ENCODE measurements at places on chromosomes 12 and 14. TPM values are rescaled to one million over a fixed set of nuclear protein-coding genes. Genes with fewer than 3 reads are reported as not detected.

DNA sequence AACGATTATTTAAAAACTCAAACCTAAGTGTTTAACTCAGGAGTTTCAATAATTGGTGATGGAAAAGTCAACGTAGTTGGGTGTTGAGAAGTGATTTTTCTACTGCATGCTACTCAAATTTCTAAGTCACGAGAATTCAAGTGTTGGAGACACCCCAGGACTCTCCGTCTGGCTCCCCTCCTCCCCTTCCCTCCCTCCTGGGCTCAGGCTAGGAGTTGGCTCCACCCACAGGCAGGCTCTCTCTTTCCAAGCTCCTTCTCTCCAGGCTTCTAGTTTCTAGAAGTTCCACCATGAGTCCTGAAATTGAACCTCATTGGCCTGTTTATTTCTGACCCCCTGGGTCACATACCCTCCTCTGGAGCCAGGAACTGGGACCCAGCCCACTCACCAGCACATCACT, 73.0 kb downstream of the TMEM132D start:
- peaks cover 6% of the 10 kb centered on the region for H3K4me1 ChIP-seq
- DNase-seq = no peak
- H3K4me3 ChIP-seq = no peak overlapping the region
- no peaks in the 10 kb centered on the region for H3K36me3 ChIP-seq

- DNase-seq = no peak
- no peaks in the 10 kb centered on the region for H3K4me1 ChIP-seq
- no peaks in the 10 kb centered on the region for H3K27me3 ChIP-seq
- no peak overlapping the region for H3K27ac ChIP-seq
Observed at GRCh38 chr12:22740656-22741355, 115.8 kb downstream of the ETNK1 start.

- DNase-seq = no peak
- no peak overlapping the region for H3K4me3 ChIP-seq
- no peak overlapping the region for H3K27ac ChIP-seq
- H3K4me1 ChIP-seq = no peaks in the 10 kb centered on the region
Observed at GRCh38 chr14:52780893-52781292, 10.5 kb downstream of the GNPNAT1 start.

DNA sequence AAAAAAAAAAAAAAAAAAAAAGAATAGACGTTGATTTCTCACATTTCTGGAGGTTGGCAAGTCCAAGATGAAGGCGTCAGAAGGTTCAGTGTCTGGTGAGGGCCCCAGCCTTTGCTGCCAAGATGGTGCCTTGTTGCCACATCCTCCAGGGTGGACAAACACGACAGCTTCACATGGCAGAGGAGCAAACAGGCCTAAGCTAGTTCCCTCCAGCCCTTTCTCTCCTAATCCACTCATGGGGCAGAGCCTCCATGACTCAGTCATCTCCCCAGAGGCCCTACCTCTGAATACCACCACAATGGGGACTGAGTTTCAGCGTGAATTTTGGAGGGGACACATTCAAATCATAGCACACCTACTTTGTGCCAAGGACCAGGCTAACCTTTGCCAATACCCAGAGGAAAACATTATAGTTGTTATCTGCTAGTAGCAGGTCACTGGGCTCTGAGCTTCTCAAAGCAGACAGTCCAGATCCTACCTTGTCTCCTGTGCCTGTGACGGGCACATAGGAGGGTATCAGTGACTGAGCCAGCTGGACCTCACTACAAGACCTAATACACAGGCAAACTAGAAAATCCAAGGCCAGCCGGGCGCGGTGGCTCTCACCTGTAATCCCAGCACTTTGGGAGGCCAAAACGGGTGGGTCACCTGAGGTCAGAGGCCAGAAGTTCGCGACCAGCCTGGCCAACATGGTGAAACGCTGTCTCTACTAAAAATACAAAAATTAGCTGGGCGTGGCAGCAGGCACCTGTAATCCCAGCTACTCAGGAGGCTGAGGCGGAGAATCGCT, 10.5 kb upstream of the BCL11B start:
- H3K27me3 ChIP-seq = peaks cover 48% of the 10 kb centered on the region
- H3K4me3 ChIP-seq = no peak overlapping the region
- H3K36me3 ChIP-seq = no peaks in the 10 kb centered on the region
- no peak for DNase-seq
- H3K4me1 ChIP-seq = peaks cover 3% of the 10 kb centered on the region

GRCh38 chr12:32179011-32179395, 72.4 kb downstream of the BICD1 start:
- no peak overlapping the region for H3K4me3 ChIP-seq
- no peak for DNase-seq
- H3K4me1 ChIP-seq = peaks cover 8% of the 10 kb centered on the region
- no peaks in the 10 kb centered on the region for H3K27me3 ChIP-seq

DNA sequence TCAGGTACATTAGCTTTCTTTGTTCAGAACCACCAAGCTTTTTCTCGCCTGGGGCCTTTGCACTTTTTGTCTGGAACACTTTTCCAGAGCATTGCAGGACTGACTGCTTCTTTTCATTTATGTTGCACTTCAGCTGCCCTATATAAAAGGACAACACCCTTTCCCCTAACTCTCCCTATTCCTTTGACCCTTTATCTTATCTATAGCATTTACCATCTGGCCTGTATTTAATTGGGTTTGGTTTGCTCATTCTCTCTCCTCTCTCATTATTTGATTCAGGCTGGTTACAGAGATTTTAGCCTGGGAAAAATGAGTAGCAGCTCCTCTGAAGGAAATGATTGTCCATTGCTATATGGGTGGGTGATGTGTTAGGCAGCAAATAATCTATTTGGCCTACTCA, 165.4 kb downstream of the KICS2 start:
- peaks cover 10% of the 10 kb centered on the region for H3K36me3 ChIP-seq
- no peak overlapping the region for H3K4me3 ChIP-seq
- H3K27me3 ChIP-seq = no peaks in the 10 kb centered on the region
- H3K27ac ChIP-seq = no peak overlapping the region
- no peak for DNase-seq
- peaks cover 24% of the 10 kb centered on the region for H3K4me1 ChIP-seq

DNA sequence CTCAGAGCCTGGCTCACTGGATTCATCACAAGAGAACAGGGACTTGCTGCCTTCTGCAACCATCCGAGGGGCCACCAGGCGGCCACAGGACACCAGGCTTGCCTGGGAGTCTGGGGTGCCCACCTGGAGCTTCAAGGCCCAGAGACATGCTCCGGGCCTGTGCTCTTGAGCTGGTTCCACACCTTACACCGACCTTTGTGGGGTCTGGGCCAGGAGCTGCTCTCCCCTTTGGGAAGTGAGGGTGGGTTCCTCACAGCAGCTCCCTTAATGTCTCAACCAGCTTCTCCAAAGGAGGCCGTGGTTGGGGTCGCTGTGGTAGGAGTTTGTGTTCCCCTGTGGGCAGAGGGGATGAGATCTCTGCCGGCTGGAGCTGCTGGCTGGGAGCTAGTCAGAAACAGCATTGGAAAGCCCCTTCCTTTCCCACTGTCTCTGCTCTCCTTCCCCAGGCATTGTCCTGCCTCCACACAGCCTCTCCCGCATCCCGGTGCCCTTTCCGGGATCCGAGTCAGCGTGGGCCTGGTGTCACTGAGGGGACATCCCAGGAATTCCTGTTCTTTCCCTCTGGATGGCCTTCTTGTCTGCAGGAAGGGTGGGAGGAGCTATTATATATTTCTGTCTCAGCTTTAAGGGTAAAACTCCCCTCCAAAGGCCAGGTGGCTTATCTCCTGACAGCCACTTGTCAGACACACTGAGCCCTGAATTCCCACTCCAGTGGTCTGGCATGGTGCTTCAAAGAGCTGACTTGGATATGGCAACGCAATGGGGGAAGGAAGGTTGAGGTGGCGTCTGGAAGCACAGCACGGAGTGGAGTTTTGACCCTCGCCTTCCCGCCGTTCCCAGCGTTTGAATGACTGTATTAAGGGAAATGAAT, 5.1 kb upstream of the PAPLN start:
- peaks cover 2% of the 10 kb centered on the region for H3K36me3 ChIP-seq
- no peak overlapping the region for H3K4me3 ChIP-seq
- peaks cover 38% of the 10 kb centered on the region for H3K4me1 ChIP-seq
- no peak overlapping the region for H3K27ac ChIP-seq
- peaks cover 37% of the 10 kb centered on the region for H3K27me3 ChIP-seq
- DNase-seq = no peak

DNA sequence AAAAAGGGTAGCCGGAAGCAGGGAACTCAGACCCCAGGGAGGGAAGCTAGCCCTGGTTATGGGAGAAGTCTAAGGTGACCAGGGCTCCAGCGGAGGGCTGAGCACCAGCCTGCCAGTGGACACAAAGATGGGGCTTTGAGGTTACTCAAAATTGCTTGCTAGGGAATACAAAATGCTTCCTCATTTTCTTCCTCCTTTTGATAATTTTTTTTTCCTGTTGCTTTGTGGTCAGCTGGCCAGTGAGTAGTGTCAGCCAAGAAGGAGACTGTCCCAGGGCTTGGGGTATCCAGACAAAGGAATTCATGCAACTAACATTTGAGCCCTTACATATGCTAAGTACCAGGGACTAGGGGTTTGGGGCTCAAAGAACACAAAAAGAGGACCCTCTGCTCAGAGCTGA, 206.2 kb downstream of the PPM1H start:
- H3K4me1 ChIP-seq = peaks cover 52% of the 10 kb centered on the region
- H3K4me3 ChIP-seq = no peak overlapping the region
- no peaks in the 10 kb centered on the region for H3K27me3 ChIP-seq
- DNase-seq = no peak

DNA sequence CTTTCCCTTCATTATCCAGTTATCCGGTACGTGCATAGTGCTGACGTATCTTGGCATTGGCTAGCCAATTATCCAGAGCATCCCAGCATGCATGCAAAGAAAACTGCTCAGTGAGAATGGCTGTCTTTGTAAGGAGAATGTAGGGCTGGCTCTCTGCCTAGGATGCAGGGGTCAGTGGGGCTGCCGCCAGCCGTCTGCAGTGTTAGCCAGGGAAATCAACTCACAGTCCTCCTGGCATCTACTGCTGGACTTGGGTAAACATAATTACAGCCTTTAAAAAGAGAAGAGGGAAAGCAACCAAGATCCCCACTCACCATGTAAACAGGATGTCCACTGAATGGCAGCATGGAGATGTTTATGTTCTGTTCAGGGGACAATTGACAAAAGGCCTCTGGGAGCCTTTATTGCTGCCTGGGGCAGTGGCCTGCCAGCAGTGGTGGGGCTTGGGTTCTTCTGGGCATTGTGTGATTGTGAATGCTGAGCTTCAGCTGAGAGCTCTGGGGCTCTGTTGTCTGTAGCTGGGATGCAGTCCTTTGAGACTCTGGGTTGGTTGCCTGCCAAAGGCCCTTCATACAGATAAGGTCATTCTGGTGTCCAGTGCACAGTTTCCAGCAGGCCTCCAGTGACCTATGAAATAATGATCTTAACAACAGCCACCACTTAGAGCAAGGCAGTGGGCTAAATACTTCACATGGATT, 121.8 kb downstream of the TBC1D30 start:
- H3K4me1 ChIP-seq = peaks cover 13% of the 10 kb centered on the region
- H3K27ac ChIP-seq = peak overlapping the region; percentile 44
- no peaks in the 10 kb centered on the region for H3K36me3 ChIP-seq

DNA sequence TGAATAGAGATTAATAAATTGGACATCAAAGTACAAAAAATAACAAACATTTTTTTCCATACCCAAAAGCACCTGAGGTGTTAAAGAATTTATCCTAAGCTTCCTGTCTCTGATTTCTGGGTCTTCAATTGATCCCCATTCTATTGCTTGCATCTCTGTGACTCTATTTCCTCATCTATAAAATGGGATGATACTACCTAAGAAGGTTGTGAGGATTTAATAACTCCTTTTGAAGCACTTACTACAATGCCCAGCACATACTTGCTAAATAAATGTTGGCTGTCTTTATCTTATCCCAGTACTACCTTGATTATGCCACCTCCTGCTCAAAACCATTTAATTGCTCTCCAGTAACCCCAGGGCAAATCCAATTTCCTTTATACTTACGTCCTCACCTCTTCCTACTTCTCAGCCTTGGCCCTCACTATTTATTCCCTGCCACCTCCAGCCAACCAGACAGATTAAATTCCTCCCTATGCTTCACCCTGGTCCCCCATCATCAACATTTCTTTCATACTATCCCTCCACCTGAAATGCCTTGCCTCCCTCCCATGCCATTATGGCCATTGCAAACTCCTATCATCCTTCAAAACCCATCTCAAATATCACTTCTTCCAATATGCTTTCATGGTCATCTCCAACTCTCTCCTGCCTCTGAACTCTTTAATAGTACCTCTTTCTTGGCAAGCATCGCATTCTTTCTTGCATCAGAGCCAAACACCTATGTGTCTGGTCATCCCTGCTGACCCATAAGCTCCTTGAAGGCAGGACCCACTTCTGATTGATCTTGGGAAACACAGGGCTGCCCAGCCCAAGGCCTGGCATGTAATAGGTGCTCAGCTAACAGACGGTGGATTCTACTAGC, 7.9 kb upstream of the ASIC1 start:
- no peak overlapping the region for H3K4me3 ChIP-seq
- no peaks in the 10 kb centered on the region for H3K36me3 ChIP-seq
- no peak for DNase-seq

DNA sequence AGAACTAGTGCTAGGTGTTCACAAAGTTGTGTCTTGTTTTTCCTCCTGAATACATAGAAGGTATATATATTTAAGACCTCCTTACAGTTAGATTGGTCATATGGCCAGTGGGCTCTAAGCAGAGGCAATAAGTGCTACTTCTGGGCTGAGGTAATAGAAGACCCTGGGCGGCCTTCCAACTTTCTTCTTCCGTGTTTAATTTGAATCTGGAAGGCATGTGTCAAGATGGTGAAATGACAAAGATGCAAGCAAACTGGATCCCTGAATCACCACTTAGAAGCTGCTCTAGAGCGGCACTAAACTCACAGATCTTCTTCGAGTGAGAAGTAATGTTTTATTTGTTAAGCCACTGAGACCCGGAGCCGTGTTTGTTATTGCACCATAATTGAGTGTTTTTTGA, 201.0 kb upstream of the GZMB start:
- DNase-seq = no peak
- H3K27me3 ChIP-seq = no peaks in the 10 kb centered on the region
- H3K4me3 ChIP-seq = no peak overlapping the region
- peaks cover 8% of the 10 kb centered on the region for H3K4me1 ChIP-seq

DNA sequence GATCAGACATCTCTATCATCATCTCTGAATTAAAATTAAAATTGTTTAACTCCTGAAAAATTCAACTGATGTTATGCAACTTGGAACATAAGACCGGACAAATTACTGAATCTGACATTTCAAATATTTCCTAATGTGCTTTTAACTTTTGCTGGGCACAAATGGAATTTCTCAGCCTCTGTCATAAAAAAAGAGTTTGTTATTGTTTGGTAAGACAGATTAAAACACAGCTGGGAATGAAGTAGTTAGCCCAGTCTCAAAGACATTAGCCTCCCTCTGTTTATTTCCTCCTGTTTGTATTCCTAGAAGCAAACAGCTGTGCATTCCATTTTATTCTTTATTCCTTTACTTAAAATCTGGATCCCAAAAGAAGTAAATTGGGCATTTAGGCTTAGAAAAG, 29.4 kb downstream of the PLEKHA5 start:
- H3K27ac ChIP-seq = no peak overlapping the region
- no peak overlapping the region for H3K4me3 ChIP-seq
- peaks cover 5% of the 10 kb centered on the region for H3K36me3 ChIP-seq
- DNase-seq = no peak
- H3K27me3 ChIP-seq = no peaks in the 10 kb centered on the region

GRCh38 chr14:104794993-104795780, at the start of gene AKT1:
Gene AKT1 (minus strand): TSS chr14:104795748. CDS start chr14:104792643, 3,105 bp downstream.
- H3K27me3 ChIP-seq = peaks cover 40% of the 10 kb centered on the region
- no peak within 1 kb of the TSS for H3K27ac ChIP-seq
- H3K36me3 ChIP-seq = no peaks in the 10 kb centered on the region

CEP128 gene
- 30.7 TPM for total RNA-seq

A2ML1 gene
- not detected for total RNA-seq

LRRC10 gene
- not detected for total RNA-seq

OTOGL gene
- 0.12 TPM for total RNA-seq

IQSEC3 gene
- 1.1 TPM for total RNA-seq

TAS2R7 gene
- total RNA-seq = 0.21 TPM

Data from neural crest cell (in vitro differentiated cells).